ENCODE measurements at places on chromosomes 5 and 9.

DNA sequence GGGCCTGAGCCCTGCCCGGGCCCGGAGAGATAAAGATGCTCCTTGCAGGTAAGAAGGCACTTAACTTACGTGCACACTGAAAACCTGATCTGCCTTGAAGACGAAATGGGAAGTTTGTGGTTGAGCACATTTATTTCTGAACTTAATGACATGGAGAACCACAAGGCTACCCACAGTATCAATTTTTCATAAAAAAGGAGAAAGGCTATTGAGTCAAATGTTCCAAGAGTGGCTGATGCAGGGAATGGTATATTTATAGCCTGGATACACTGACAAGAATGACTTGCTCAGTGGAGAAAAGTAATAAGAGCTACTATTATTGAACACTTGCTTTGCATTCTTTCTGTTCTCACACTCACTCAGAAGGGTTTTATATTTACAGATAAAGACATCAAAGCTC, 419.3 kb downstream of the ACTL7B start:
- DNase-seq, result no peak

GRCh38 chr5:1009359-1010180, 968 bp downstream of the NKD2 start:
- DNase-seq, result no peak

DNA sequence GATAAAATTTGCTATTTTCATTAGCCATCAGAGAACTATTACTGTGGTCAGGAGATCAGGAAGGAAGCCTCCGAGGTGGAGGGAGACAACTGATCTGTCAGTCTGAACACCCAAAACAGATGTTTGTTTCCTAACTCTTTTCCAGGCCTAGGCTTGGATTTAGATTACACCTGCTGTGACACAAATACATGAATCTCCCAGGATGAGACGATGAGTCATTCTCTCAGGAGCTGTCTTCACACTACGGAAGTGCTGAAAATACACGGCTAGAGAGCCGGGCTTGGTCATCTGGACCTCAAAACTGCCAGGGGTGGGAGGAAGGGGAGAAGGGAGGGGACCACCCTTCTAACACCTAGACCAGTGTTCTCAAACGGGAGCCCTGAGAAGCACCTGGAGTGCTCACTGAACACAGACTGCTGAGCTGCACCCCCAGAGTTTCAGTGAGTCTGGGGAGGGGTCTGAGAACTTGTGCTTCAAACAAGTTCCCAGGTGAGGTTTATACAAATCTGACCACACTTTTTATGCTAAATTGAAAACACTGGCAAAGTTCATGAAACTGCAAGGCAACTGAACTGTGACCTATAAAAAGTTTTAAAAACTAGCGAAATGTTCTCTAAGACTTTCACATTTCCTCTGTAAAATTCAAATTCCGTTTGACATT, 80.3 kb upstream of the EQTN start:
- no peak for DNase-seq

DNA sequence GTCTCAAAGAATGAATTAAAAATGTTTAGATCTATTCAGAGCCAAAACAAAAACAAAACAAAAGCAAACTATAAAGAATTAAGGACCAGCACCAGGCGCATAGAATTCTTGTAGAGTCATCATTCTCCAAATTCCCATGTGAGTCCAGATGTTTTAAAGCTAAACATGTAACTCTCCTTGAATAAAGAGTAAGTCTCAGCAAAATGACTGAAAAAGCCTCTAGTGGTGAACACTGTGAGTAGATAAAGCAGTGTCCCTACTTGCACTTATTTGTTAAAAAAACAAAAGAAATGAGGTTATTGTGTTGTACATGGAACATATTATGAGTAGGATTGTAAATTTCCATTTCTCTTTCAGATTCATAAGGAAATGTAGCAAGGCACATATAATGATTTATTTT, 44.0 kb downstream of the NNT start:
- DNase-seq, result peak; percentile 10

- DNase-seq, result no peak
Observed at GRCh38 chr9:124188331-124189110, 69.2 kb upstream of the NEK6 start.

DNA sequence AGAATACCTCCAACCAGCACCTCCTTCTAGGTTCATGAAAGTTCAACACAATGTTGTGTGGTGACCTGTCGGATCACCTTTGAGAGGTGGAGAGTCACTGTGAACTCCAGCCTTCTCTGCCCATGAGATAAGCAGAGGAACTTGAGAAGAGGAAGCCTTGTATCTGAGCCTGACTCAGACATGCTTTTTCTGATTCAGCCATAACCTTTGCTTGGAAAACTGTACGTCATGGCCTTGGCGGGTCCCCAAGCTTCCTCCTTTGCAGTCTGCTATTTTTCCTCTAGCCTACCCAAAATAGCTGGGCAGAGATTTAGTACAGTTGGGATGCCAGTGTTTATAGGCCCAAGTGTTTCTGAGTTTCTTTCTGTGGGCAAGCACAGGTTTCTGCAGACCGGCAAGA, 274.7 kb downstream of the CETN3 start:
- no peak for DNase-seq

- DNase-seq, result peak; percentile 70
Observed at GRCh38 chr5:137344723-137345322, 154.3 kb downstream of the SPOCK1 start.

GRCh38 chr9:129972816-129973215, 70.2 kb downstream of the FNBP1 start:
- DNase-seq, result no peak

DNA sequence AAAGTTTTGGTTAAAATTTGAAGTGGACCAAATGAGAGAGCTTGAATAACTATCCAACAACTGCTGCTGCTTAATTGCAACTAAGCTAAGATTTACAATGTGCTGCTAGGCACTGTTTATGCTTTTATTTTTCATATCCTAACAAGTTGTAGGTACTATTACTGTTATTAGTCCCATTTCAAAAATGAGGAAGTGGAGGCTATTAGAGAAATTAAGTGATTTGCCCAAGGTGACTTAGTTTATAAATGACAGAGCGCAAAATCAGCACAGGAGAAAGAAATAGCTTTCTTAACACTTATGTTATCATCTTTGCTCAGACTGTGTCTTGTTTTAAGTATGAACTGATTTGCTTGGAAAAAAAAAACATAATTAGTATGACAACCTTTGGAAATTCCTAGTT, 23.1 kb downstream of the WDR36 start:
- DNase-seq, result no peak

DNA sequence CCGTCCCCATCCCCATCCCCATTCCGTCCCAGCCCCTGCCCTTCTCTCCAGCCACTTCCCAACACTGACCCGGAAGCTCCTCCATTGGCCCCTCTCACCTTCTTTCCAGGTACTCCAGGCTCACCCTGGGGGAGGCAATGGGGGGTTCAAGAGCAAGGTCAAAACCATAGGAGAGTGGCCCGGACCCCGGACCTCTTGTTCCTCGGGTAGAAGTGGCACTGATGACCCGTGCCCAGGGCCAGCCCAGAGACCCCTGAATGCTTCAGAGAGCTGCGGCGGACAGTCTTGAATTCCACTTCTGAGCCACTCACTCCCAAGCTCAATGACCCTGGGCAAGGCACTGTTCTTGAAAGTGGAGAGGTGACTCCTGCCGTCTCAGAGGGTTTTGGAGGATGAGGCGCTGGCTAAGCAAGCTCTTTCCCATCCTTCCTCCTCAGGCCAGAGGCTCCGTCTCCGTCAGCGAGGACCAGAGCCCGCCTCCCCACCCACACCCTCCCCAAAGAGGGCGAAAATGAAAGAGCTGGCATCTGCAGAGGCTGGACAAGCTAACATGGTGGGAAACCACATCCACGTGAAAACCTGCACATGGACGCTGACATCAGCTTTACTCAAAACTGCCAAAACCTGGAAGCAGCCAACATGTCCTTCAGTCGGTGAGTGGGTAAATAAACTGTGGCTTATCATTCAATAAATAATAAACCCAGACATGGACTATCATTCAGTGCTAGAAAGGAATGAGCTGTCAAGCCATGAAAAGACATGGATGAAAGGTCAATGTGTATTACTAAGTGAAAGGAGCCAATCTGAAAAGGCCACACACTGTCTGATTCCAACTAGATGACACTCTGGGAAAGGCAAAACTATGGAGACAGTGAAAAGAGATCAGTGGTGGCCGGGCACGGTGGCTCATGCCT, 27.3 kb upstream of the PHYKPL start:
- no peak for DNase-seq

GRCh38 chr9:91359083-91359482, 2.6 kb downstream of the AUH start:
- DNase-seq, result no peak

DNA sequence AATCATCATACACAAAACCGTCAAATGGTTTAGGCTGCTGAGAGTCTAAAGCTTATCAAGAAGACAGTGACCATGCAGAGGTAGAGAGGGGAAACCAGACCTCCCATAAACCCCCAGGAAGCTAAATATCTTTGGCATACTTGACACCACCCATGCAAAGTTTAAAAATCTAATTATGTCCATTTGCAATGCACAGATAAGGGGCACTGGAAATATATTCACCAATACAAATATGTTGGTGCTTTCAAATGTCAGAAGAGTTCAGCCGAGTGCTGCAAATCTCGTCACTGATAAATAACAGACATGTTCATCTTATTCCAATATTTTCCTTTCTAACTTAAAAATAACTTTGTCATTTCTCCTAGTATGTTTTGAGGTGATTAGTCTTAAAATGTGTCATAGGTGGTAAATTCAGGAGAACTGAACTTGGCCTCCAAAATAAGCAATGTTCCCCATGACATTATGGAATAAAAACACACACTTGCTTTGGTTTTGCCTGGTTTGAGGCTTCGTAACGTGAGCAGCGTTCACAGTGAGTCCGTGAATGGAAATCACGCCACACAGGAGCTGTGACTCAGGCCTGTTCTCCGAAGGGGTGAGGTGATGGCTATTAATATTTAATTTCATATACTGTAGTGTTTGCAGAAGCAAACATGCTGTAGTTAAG, 182.2 kb downstream of the AOPEP start:
- no peak for DNase-seq

GRCh38 chr5:54518818-54519508, 1.4 kb downstream of the SNX18 start:
- DNase-seq, result no peak

GRCh38 chr9:133659516-133659915, 23.4 kb downstream of the DBH start:
- DNase-seq, result no peak

GRCh38 chr5:176381423-176381822, 7.0 kb downstream of the NOP16 start:
- DNase-seq, result no peak

DNA sequence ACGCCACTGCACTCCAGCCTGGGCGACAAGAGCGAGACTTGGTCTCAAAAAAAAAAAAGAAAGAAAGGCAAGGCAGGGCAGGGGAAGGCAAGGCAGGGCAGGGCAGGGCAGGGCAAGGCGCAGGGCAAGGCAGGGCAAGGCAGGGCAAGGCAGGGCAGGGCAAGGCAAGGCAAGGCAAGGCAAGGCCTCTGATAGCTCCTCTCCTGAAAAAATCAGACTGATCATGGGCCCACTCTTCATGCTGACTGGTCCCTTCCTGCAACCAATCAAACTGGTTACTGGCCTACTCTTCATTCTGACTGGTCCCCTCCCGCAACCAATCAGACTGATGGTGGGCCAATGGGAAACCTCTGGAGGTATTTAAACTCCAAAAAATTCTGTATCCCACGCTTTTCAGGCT, 3.4 kb upstream of the ZBTB5 start:
- DNase-seq, result no peak

GRCh38 chr9:135332516-135332915, 147.1 kb upstream of the PPP1R26 start:
- no peak for DNase-seq

DNA sequence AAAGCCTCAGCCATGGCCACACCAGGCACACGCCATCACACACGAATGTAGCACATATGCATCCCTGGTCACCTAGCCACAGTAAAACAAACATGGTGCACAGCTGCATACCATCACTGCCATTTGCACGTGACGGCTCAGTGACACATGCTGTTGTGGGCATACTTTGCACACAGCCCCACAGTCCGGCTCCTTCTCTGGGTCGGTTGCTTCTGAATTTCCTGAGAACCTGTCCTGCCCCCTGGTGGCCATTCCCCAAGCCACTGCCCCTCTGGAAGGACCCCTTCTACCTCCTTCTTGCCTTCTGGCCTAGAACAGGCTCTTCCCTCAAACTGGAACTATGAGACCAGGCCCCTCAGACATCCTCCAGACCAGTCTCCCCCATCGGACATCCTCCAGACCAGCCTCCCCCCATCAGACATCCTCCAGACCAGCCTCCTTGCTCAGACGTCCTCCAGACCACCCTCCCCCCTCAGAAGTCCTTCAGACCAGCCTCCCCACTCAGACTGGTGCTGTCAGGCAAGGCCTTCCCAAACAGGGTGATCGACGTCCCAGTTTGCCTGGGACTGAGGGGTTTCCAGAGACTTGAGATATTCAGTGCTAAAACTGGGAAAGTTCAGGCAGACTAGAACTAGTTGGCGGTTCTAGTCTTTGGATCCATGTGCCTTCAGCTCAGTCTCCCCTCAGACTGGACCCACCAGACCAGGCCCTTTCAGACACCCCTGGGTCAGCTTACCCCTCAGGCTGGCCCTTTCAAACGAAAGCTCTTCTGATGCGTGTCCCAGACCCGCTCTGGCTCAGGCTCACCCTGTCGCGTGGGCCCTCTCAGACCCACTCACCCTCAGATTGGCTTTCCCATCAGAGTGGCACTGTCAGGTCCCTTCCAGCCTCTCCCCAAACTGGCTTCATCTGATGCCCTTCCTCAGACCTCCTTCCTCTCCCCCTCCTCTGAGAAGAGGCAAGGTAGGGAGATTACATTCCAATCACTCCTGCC, 24.3 kb upstream of the ENHO start:
- DNase-seq, result peak; percentile 68

DNA sequence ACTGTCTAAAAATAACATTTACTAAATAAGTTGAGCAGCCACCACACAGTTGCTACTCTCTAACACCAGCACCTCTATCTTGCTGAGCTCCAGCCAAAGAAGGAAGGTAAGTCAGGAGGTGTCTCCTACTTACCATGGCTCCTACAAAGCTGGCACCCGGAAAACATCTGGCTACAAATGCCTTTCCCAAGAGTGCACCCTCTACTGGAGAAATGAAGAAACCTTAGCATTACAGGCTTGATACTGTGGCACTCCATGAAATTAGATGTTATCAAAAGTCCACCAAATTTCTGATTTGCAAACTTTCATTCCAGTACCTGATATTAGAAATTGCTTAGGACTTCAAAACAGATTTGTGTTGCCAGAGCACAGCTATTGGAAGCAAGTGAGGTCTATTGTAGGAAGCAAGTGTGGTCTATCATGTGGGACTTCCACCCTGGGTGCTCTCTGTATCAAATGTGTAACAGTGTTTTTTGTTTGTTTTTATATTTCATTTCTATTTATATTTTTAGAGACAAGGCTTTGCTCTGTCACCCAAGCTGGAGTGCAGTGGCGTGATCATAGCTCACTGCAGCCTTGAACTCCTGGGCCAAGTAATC, 25.7 kb upstream of the RFK start:
- peak; percentile 38 for DNase-seq

DNA sequence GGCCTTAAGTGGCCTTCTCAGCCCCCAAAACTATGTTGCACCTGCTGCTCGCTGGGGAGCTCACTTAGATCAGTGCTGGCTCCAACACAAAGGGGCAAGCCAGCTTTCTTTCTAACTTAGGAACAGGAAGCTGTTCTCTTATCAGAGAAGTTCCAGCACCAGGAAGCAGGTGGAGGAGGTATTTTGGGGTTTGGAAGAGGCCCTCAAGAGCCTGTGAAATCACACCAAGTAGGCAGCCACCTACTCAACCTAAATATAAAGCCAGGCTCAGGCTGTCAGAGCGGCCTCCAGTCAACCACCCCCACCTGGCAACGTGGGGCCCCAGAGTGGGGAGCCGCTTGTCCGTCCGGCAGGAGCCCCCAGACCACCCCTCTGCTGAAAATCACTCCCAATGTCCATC, 152.8 kb downstream of the OLFM1 start:
- no peak for DNase-seq

Measured in EH (cell line).